Iris pigment epithelial cell (primary cell): ENCODE measurements at places on chromosomes 12 and 14.

GRCh38 chr12:47820631-47821345 lies 1.1 kb upstream of the HDAC7 start:
- DNase-seq = peak; percentile 97

- peak; percentile 9 for DNase-seq
These were observed 360.5 kb upstream of the TMPO start for GRCh38 chr12:98154850-98155249.

DNA sequence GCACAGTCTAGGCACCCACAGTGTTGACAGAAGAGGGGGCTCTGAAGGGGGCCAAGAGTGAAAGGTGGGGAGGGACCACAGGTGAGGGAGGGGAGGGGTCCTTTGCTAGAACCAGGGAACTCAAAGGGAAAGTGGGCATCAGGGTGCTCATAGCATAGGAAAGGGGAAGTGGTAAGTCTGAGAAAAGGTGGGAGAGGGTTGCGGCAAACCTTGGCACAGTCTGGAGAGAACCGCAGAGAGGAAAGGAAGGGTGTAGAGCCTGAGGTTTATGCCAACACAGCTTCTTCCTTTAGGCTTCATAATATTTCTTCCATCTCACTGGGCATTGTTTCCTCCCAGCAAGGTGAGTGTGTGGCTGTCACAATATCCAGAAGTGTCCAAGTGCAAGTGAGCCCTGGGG lies 11.5 kb upstream of the PLEK2 start:
- DNase-seq = no peak

- peak; percentile 58 for DNase-seq
These were observed 4.3 kb downstream of the ARL6IP4 start for GRCh38 chr12:122984612-122985337.

- DNase-seq = no peak
These were observed 40.5 kb downstream of the MED13L start for GRCh38 chr12:116236976-116237375.

DNA sequence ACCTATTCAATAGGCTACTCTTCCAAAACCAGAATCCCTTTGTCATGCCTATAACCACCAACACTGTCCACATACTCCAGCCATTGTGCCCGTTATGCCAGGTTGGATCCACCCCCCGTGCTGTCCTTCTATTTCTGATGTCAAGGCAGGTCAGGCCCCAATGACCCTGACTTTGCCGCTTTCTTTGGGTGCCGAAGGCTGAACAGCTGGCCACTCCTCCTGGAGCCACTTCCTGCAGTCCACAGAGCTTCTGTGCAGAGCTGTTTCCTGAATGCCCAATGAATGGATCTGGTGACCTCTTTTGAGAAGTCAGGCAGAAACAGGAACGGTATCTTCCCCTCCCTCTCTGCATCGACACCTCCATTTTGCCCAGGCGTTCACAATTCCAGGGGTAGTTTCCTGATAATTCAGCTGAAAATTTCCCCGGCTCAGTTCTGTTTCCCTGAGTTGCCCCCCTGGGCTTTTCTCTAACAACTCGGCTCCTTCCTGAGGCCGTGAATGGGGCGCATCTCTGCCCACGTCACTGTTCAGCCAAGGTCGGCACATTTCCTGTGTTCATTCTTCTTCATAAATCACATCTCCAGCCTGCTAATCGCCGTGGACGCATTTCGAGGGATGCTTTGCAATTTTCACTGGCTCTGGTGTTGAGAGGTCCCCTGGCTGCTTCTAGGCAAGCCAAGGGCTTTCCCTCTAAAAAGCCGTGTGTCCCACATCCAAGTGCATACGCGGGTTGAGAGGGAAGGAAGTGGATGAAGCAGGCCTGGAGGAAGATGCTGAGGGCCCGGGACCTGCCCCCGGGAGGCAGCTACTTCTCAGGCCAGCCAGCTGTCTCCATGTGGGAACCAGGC lies 86.5 kb downstream of the PAPOLA start:
- no peak for DNase-seq

DNA sequence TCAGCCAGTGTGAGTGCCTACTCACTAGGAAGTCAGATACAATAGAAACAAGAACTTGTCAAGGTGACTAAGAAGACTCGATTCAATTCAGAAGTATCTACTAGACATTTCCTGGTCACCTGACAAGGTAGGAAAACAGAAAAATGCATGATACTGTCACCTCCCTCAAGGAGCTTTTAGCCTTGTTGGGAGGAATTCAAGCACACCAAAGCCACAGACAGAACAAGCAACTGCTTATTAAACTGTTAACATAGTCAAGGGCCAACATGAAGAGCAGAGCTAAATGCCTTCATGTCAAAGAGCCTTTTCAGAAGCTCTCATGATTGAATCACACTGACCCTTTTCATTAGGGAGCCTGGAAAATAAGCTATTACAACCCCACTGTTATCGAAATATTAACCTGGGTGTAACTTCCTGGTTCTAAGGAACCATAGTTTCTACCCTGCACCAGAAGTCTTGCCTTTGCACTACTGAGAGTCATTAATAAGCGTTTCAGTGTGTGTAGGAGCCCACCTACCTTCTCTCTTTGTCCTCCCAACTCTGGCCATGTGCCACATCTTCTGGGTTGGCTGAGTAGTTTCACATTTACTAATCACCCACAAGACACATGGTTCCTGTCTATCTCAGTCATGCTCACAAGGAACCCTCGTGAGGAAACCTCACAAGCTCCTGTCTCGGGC lies 31.0 kb upstream of the LGALS3 start:
- DNase-seq = no peak

DNA sequence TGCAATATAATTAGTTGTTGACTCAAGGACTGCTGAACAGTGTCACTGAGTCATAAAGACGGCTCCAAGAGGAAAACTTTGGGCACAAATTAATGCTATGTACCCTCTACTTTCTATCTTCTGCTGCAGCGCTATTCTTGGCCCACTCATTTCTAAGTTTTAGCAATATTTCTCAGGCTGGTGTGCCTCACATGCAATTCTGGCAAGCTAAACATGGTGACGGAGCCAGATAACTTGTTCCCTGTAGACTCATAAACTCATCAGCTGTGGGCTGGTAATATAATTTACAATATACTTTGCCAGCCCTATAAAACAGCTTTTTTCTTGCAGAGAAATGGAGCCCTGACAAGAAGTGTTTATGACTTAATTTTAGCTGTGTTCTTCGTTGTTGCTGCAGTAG lies 615.1 kb downstream of the NRXN3 start:
- DNase-seq = no peak

GRCh38 chr14:94880876-94881275 lies 111.0 kb upstream of the GSC start:
- DNase-seq = no peak
